Substantia nigra (tissue), 51 donors: ENCODE measurements at places on chromosomes 7 and 10.

DNA sequence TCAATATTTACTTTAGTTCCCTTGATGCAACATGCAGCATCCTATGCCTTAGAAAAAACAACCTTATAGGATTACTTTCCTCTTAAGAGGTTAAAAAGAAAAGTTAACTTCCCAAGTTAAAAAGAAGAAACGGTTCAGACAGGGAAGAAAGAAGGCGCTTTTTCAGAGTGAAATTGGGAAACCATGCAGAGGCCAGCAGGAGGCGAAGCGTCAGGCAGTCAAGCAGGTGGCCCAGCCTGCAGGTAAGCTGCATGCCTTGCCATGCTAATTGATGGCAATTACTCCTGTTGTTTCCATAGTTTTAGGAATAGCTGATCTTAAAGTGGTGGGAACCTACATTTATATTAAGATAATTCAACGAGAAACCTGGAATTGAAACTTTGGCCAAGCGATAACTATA, 302.6 kb upstream of the SP4 start:
- no peak for DNase-seq

- DNase-seq: peak; percentile 5
Measured at GRCh38 chr10:18008986-18009385, 57.3 kb downstream of the SLC39A12 start.

DNA sequence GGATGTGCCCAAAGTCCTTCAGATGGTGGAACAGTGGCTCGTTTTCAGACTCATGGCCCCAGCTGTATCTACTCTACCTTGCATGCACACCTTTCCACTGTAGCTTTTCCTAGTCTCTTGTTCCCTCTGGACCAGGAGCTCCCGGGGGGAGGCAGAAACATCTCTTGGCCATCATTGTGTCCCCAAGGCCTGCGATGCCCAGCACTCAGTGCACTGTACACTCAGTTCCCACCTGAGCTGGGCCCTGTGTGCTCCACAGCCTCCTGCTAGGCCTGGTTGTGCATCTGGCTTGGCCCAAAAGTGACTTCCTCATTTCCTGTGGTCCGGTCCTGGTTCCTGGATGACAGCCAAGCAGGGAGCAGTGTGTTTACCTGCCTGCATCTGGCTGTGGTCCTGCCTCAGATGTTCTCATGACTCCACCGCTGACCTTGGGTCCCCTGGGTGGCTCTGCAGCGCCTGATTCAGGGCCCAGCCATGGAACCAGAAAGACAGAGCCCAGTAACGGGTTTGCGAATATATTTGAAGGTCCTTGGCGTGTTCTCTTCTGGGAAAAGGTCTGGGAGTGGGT, 9.9 kb upstream of the DOCK1 start:
- no peak for DNase-seq

GRCh38 chr7:133294234-133294633, 41.4 kb downstream of the EXOC4 start:
- DNase-seq: no peak

DNA sequence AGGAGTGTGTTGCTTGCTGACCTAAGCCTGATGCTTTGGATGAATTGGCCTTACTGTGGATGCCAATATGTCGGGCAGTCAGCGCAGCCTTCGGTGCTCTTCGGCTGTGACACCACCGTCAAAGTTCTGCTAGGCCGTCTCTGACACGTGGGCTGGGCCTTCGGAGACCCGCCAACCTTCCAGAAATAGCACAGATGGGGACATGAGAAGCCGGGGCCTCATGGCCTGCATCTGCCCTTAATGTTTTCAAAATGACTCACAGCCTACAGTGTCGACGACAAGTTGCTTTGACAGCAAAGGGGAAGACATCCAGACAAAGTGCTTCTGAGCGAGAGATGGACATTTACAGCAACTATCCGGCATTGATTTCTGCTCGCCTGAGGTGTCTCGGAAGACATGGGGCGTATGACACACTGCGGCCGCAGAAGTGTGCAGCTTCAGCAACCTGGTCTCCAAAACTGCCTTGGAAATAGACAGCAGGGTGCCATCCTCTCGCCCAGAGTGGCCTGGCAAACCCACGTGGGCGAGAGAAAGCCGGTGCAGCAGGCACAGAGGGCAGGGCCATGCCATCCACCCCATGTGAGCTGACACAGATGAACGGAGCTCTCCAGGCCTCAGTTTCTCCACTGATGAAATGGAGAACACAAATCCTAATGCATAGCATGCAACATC, 94.0 kb upstream of the PPP2R2D start:
- no peak for DNase-seq

DNA sequence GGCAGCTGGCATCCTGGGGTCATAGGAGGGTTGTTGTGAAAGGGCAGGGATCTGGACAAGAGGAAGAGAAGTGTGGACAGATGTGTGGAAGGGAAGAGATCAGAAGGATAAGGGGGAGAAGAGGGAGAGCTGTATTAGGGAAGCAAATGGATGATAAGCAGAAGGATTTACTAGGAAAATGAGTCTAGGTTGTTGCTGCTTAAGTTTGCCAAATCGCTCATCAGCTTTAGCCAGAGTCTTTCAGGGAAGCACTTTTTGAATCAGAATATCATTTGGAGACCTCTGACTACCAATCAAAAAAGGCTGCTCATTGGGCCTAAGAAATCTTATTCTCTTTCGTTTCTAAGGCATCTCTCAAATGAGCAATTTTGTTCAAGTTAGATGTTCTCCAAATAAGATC, 2.6 kb upstream of the CSGALNACT2 start:
- DNase-seq: no peak

DNA sequence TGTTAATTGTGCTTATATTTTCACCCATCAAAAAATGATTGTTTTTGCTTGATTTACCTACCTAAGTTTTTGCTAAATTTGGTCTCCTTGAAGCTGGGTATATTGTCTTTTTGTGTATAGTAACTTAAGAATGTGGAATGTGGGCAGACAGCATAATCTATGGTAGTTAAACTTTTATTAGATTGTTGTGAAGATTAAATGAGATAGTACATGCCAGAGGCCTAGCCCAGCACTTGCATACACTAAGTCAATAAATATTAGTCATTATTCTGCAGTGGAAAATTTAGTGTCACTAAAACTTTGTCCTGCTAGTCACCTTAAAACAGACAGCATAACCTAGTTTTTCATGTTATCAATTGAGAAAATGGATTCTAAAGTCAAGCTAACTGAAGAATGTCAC, 19.3 kb upstream of the RPA3 start:
- no peak for DNase-seq

GRCh38 chr7:34759477-34760125, 101.6 kb downstream of the NPSR1 start:
- DNase-seq: no peak

DNA sequence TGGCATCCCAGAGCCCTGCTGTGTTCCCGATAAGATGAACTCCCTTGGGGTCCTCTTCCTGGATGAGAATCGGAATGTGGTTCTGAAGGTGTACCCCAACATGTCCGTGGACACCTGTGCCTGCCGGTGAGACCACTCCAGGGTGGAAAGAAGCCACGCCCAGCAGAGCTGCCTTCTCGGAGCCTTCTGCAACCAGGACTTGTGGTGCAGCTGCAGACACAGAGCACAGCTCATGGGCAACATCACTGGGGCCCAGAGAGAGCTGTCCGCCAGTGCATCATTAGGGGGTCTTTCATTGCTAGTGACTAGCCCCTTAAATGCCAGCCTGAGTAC, 9.6 kb upstream of the GDF2 start:
- no peak for DNase-seq

DNA sequence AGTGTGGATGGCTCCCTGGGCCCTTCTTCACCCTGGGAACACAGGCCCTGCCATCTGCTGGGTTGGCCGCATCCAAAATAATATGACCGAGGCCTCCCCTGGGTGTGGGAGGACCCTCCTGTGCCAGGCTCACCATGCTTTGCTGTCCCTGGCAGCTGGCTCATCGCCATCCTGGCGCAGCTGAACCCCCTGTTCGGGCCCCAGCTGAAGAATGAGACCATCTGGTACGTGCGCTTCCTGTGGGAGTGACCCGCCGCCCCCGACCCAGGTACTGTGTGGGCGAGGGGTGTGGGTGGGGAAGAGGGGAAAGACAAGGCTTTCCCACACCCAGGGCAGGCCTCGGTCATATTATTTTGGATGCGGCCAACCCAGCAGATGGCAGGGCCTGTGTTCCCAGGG, 4.8 kb downstream of the ATP6V0E2 start:
- no peak for DNase-seq

DNA sequence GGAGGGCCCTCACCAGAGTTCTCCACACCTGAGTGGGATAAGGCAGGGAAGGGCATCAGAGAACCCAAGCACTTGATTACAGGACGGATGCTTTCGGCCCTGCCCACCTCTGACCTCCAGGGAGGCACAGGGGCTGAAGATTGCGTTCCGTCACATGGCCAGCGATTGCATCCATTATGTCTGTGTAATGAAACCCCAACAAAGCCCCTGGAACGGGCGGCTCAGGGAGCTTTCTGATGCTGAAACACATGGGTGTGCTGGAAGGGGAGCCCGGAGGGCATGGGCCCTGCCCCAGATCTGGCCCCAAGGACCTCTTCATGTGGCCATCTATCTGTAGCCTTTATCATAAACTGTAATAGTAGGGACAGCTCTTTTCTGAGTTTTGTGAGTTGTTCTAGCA, 117.2 kb downstream of the PTPN20 start:
- DNase-seq: no peak

DNA sequence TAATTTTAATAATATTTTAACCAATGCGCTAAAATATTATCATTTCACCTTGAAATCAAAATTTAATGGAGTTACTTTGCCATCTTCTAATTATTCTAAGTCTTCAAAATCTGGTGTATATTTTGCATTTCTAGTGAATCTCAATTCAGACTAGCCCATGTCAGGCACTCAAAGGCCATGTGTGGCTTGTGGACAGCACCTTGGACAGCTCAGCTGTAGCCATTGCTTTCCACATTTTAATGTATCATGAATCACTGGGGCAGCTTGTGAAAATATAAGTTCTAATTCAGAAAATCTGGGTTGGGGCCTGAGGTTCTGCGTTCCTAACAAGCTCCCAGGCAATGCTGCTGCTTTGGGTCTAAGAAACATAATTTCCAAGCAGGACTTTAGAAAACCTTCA, 57.2 kb downstream of the MGAM2 start:
- no peak for DNase-seq

- peak; percentile 20 for DNase-seq
Measured at GRCh38 chr10:103636492-103636891, 143.0 kb downstream of the NEURL1 start.

GRCh38 chr7:21011153-21011552, 224.5 kb upstream of the SP8 start:
- DNase-seq: no peak

DNA sequence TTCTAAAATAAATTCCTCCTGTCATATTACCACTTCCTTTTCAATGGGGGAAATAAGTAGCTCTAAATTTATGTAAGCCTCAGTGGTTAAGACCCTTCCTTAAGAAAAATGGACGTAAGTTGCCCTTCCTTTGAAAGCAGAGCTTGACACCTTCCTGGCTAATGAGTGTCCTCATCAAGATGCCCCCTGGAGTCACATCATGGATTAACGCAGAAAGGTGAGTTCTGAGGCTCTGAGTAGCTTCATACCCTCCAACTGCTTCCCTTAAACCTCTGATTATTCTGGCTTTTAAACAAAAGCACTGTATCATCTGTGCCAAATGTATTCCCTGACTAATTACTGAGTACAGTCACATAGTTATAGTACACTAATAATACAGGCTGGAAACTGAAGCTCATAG, 14.7 kb downstream of the KCTD7 start:
- DNase-seq: no peak

DNA sequence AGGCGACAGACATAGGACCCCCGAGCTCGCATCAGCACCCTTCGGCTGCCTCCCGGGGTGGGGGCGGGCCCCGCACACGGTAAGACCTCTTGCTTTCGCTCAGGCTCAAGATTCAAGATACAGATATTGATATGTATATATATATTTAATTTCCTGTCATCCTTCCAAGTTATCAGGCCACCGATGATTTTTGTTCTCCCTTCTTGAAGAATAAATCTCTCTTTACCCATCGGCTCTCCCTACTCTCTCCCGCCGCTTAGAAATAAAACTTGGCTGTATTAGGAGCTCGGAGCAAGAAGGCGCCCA, 603 bp downstream of the ADRA2A start:
- DNase-seq: no peak

DNA sequence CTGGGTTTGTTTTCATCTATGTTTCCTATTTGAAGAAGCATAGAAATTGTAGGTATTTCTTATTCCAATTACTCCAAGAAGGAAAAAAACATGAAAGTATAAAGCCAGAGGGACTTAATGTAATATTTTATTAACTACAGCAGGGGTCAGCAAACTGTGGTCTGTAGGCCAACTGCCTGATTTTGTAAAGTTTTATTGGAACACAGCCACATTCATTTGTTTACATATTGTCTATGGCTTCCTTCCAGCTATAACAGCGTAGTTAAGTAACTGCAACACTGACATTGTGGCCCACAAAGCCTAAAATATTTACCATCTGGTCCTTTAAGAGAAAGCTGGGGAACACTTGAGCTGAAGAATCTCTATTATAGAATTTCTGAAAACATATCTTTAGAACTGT, 306.2 kb downstream of the BICC1 start:
- DNase-seq: no peak

DNA sequence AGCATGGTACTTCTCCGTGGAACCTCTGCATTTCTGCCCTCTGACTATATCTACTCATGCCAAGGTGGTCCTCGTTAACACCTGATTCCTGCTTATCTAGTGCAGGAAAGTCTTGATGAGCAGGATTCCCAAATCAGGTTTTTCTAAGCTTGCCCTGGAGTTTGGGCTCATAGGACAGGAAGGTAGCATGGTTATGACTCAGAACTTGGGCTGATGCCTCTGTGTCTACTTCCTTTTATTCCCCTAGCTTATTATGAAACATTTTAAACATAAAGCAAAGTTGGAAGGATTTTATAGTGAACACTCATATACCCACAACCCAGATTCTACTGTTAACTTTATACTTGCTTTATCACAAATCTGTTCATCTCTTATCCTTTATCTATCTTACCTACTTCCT, 5.6 kb downstream of the SUFU start:
- DNase-seq: no peak

GRCh38 chr10:96555330-96555729, 31.5 kb downstream of the TM9SF3 start:
- DNase-seq: no peak

DNA sequence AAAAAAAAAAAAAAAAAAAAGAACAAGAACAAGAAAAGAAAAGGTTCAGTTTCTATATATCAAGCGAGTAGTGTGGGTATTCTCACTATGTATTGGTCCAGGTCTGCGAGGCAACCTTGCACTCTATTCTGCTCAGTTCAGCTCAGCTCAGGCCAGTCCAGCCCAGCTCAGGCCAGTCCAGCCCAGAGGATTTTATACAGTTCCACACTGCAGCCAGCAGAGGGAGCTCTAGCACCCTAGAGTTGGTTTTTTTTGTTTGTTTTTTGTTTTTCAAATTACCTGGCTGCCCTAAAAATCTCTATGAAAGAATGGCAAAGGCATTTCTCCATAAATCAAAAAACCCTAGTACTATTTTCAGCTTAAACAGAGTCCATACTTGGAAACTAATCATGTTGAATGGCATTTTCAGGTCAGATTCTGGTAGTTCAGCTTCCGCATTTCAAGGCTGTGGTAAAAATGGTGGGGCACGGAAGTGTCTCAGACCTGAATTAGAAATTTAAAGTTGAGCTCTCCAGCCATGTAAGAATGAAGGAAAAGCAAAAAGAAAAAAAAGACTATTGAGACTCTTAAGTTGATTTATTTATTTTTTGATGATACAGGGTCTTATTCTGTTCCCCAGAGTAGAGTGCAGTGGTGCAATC, 55.2 kb upstream of the GSDME start:
- no peak for DNase-seq
